ENCODE measurements at places on chromosomes 1 and 21.

GRCh38 chr1:156910309-156910782, 10.1 kb upstream of the LRRC71 start:
- no peak for DNase-seq

DNA sequence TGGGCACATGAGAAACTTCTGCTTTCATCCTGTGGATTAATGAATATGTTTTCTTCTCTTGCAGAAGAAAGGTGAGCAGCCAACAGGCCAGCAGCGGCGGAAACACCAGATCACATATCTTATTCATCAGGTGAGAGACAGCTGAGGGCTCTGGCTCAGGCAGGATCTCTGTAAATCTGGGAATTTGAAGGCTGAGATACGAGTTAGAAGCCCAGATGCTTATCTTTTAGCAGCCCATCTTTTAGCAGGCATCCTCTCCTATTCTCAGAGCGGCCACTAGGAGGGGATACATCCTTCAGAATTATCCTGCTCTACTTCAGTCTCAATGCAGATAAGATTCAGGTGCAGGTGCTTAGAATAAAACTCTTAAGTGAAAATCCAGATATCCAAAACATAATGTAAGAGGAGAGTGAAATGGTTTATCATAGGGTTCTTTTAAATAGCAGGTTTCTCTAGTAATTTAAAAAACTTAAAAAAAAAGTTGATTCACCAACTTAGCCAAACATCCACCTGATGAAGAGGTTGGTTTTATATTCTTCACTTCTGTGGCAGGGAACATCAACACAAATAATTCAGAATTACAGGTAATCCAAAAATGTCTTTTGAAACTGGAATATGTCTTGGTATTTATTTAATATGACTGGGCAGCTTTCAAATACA, 19.3 kb downstream of the SH2D2A start:
- no peak for DNase-seq

GRCh38 chr1:5740865-5741860, 251.1 kb downstream of the NPHP4 start:
- DNase-seq = no peak

DNA sequence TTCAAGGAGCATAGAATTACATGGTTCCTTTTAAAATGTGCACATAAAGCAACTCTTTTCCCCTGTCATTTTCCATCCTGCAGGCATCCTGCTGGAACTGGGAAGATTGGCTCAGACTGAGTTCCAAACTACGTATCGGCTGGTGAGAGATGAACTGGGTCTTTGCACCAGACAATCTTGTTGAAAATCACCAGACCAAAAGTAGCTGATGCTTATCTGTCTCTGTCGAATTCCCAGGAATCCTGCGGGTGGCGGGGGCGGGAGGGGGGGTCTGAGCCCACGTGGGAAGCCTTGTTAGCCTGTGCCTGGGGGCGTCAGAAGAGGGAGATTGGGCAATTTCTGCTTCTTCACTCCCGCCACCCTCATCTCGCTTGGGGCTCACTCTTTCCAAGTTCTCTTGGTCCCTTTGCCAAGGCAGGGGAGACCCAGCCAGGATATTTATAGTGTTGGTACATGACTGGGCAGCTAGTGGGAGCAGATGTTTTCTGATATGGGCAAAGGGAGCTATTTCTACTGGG, 90.1 kb upstream of the SLC25A33 start:
- DNase-seq = no peak

DNA sequence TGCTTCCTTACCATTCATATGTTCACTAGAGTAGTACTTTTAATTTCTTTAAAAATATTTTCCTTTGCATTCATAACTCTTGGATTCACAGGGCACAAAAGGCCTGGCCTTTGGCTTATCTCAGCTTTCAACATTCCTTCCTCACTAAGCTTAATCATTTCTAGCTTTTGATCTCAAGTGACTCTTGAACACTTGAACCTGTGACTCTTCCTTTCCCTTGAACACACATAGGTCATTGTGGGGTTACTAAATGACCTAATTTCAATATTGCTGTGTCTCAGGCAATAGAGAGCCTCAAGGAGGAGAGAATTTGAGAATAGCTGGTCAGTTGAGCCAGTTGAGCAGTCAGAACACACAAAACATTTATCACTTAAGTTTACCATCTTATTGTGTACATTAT, 49.9 kb downstream of the COL11A1 start:
- DNase-seq = no peak

DNA sequence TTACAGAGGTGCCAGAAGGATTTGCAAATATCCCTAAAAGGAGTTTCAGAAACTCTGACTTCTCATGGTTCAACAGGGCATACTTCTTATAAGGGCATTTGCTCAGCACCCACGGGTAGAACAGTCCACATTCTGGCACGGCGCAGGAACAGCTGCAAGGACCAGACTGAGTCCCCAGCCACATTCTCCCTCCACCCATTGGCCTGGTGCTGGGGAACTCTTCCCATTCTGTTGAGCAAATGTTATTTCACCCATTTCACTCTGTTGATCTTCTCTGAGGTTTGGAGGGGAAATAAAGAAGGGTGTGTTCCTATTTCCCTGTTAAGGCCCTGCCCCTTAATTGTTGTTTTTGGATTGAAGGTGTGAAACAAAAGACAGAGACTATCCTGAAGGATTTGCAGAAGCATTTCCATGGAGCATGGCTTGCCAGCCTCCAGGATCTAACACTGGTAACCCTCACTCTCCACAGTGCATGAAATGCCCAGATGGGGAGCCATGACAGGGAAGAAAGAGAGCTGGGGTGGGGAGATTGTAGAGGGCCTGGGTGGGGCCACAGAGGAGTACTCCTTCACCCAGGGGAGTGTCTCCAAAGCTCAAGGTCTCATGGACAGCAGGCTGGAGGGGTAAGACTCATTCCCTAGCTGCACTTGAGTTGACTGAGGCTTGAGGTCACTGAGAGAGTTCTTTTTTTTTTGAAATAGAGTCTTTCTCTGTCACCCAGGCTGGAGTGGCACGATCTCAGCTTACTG, 35.0 kb downstream of the INAVA start:
- DNase-seq = no peak

DNA sequence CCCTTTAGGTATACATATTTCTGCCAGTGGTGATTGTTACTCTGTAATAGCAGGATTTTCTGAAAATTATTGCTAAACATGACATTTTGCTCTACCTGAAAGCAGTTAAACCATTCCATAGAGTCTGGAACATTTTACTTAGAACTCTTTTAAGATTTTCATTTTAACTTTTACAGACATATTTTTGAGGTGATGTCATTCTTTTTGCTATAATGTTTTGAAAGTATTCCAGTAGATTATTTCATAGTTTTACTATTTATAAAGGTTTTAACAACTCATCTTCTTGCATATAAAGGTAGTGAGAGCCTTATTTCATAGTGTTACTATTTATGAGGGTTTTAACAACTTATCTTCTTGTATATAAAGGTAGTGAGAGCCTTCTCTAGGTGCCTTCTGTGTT, 42.9 kb downstream of the PTBP2 start:
- DNase-seq = no peak

GRCh38 chr1:1435911-1436629, 580 bp downstream of the VWA1 start:
- DNase-seq = no peak

DNA sequence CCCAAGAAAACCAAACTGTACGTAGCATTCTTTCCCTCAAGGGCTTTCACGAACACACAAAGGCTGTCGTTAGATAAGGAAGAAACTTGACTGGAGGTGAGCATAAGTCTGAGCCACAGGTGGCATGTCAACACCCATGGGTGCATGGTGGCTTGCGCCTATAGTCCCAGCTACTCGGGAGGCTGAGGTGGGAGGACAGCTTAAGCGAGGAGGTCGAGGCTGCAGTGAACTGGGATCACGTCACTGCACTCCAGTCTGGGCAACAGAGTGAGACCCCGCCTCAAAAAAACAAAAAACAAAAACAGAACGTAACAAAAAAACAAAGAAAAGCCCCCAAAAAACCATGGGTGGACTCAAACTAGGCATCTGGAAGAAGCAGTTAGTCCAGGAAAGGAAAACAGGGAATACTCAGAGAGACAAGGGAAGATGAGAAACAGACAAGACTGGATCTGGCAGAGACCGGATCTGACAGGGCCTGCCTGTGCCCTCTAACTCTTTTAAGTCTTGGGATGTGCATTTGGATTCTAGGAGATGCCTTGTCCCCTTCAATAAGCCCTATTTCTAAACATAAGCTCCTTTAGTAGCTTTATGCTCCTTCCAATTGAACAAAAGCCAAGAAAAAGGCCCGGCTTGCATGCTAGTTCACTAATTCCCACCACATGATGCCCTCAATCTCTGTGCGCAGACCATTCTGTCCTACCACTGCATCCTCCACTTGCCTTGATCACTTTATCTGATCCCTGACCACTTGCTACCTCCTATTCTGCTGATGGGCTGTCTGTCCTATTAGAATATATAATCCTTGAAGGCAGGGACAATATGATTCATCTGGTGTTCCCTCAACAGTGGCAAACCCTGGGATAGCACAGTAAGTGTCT, 73.8 kb downstream of the APP start:
- no peak for DNase-seq

- peak; percentile 95 for DNase-seq
Observed at GRCh38 chr1:206002871-206003801, at the start of gene RAB7B. RAB7B (minus strand) TSS chr1:206003395; CDS start chr1:205994135, 9,260 bp downstream.

- no peak for DNase-seq
Observed at GRCh38 chr1:212794561-212795014, 2.9 kb downstream of the TATDN3 start.

- DNase-seq = no peak
Observed at GRCh38 chr1:107623431-107623830, 341.5 kb downstream of the VAV3 start.

GRCh38 chr1:110048923-110049601, 14.6 kb downstream of the STRIP1 start:
- no peak for DNase-seq

DNA sequence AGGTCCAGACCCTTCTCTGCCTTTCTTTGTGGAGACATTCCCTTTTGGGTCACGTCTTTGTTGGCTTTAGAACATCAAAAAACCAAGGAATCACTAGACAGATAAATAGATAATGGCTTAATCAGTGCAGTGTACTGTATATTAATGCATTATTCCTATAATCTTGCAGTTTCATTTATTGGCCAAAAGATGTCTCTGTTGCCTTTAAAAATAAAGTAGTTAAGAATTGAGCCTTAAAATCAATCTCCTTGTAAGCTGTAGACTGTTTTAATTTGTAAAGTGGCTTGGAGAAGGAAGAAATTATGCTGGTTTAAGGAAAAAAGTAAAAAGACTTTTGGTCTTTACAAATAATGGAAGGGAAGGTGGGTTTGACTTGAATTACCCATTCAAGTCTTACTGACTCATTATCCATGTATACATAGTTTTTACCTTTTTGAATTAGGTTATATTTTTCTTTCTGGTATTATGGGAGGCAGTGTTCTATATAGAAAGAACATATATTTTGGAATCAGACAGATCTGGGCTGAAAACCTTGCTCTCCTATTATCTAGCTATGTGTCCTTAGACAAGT, 84.6 kb downstream of the VPS13D start:
- DNase-seq = no peak

DNA sequence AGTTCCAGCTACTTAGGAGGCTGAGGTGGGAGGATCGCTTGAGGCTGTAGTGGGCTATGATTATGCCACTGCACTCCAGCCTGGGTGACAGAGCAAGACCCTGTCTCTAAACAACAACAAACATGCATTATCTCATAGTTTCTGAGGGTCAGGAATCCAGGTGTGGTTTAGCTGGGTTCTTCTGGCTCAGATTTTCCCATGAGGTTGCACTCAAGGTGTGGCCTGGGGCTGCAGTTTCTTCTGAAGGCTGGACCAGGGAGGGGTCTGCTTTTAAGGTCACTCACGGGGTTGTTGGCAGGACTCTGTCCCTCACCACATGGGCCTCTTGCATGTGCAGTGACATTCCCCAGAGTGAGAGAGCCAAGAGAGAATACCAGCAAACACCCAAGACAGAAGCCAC, 77.0 kb downstream of the EPHB2 start:
- no peak for DNase-seq

GRCh38 chr1:146035048-146035423, 13.5 kb upstream of the HJV start:
- no peak for DNase-seq

GRCh38 chr1:60679524-60680375, 402.6 kb upstream of the NFIA start:
- DNase-seq = no peak

GRCh38 chr1:30037251-30038118, 685.9 kb downstream of the MATN1 start:
- DNase-seq = peak; percentile 72

DNA sequence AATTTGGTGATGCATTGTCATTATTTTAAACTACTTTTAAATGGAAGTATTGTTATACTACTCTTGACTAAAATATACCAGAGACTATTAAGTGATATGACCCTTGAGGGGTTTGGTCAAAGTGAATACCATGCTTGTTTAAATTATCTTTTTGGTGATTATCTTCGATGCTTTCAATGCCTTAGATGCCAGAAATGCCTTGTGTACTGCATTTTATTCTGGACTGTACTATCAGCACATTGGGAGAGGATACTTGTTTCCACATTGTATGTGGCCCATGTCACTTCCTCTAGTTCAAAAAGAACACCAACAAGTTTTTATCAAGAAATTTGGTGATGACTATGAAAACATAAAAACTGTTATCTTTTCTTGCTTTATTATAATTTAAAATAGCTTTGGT, 16.3 kb downstream of the MAP3K7CL start:
- DNase-seq = no peak

DNA sequence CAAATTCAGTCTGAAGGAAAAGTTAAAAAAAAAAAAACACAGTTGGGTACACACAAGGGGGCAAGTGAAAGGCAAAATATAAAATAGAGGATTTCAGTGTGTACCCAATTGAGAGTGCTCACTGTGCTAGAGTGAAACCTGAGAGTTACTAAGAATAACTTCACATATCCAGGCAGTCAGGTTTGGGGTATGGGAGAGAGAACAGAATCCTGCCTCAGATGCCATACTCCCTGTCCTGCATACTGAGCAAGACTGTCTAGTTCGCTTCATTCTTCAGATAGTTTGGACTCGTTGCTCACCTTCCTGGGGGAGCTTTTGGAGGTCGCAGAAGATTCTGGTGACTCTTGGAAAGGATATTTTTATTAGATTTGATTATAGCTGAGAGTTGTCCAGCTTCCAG, 20.4 kb downstream of the CEP85 start:
- no peak for DNase-seq

- DNase-seq = no peak
Observed at GRCh38 chr1:25042331-25043227, 112.5 kb upstream of the RUNX3 start.

DNA sequence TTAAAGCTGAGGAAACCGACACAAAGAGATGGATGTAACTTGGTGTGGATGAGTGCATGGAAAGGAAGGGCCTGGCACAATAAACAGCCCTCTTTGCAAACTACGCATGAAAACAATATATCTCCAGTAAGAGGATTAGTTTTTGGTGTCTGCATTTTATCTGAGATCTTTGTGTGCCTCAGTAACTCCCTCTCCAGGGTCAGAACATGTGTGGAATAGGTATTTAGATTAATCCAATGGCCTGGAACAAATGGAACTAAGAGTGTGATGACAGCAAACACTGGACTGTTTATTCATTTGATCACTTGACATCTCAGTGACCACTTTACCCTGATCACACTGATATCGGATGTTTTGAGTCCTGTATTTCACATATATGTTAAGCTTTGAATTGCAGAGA, 45.3 kb downstream of the AKNAD1 start:
- no peak for DNase-seq
